ENCODE measurements at places on chromosomes 13 and 19.

GRCh38 chr13:49424011-49424560 lies 19.8 kb downstream of the CAB39L start:
- no peak for DNase-seq

GRCh38 chr19:44712864-44713515 lies 14.0 kb downstream of the CEACAM16 start:
- DNase-seq: no peak

GRCh38 chr13:39379667-39380655 lies 223.0 kb downstream of the LHFPL6 start:
- no peak for DNase-seq

GRCh38 chr13:95650696-95651095 lies 6.2 kb upstream of the DZIP1 start:
- DNase-seq: no peak

- DNase-seq: no peak
Measured at GRCh38 chr13:23842406-23842805, 46.8 kb downstream of the MIPEP start.

Data from AG08396 (cell line).